ENCODE measurements at places on chromosomes 16 and 17. TPM values are rescaled to one million over a fixed set of nuclear protein-coding genes. Genes with fewer than 3 reads are reported as not detected.
A peak's percentile ranks its signal among the peaks of the same experiment; 100 is the strongest.

DNA sequence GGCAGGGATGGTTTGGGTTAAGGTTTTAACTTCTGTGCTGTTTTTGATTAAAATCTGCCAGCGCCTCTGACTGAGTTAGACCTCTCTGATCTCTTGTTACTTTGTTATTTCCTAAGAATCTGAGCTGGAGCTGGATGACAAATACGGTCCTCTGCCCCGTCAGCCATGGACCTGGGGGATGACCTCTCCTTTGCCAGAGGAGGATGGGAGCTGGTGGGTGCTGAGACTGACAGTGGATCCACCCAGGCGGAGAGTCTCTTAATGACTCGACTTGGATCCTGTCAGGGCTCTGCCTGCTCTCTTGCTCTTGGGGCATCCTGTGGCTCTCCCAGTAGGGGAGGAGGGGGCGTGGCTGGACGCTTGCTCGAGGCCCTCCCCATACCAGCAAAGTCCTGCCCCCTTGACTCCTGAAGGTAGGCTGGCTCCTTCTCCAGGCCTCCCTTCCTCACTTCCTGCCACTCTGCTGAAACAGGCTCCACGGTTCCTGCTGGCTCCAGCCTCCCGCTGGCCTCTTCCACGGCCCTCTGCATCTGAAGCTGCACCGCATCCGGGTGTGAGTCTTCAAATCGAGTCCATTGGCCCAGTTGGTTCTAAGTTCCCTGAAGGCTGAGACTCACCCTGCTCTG, 24.8 kb upstream of the MAP3K14 start:
- DNase-seq: no peak

The CORO1A gene
- polyA plus RNA-seq: 7.3 TPM

- peak; percentile 48 for DNase-seq
Observed at GRCh38 chr16:69859105-69859989, 91.8 kb upstream of the CLEC18A start.

DNA sequence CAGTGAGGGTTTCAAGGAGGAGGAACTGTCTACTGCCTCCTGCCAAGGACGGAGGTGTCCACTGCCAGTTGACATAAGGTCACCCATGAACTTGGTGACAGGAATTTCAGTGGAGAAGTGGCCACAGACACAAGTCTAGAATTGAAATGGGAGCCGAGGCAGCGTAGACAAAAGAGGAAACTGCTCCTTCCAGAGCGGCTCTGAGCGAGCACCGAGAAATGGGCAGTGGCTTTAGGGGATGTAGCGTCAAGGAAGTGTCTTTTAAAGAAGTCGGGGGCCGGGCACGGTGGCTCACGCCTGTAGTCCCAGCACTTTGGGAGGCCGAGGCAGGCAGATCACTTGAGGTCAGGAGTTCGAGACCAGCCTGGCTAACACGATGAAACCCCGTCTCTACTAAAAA, 3.1 kb upstream of the SERPINF1 start:
- no peak for DNase-seq

DNA sequence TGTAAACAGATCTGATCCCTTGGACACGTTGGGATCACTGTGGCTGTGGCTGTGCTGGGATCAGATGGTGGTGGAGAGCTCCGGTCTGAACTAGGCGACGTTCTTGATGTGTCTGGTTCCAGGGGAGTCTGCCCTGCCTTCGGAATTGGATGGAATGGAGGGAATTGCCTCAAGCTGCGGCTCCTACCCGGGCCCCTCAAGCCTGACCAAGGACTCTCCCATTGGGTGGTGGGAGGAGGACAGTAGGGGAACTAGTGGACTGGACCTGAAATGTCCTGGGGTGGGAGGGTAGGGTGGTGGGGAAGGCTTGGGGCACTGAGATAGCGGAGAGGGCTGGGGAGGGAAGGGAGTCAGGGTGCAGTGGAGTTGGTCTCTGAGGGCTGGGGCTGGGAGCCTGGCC, 3.2 kb upstream of the UBALD1 start:
- no peak for DNase-seq

The JPH3 gene
- polyA plus RNA-seq: 0.76 TPM

DNA sequence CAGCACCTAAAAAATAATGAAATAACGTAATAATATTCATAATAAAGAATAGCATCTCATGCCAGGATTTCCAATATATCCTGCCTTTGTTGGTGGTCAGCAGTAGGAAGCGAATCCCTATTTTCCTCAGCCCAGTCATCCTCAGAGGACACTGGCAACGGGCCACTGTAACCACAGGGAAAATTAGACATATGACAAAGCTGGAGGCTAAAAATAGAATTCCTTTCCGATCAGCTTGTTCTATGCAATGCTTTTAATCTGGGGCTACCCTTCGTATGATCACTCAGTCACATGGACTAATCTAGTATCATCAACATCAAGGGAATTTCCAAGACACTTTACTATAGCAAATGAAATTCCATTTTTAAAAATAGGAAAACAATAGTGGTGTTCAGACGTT, 246.9 kb upstream of the KCNJ16 start:
- DNase-seq: peak; percentile 4

The CD300A gene
- 0.91 TPM for polyA plus RNA-seq

DNA sequence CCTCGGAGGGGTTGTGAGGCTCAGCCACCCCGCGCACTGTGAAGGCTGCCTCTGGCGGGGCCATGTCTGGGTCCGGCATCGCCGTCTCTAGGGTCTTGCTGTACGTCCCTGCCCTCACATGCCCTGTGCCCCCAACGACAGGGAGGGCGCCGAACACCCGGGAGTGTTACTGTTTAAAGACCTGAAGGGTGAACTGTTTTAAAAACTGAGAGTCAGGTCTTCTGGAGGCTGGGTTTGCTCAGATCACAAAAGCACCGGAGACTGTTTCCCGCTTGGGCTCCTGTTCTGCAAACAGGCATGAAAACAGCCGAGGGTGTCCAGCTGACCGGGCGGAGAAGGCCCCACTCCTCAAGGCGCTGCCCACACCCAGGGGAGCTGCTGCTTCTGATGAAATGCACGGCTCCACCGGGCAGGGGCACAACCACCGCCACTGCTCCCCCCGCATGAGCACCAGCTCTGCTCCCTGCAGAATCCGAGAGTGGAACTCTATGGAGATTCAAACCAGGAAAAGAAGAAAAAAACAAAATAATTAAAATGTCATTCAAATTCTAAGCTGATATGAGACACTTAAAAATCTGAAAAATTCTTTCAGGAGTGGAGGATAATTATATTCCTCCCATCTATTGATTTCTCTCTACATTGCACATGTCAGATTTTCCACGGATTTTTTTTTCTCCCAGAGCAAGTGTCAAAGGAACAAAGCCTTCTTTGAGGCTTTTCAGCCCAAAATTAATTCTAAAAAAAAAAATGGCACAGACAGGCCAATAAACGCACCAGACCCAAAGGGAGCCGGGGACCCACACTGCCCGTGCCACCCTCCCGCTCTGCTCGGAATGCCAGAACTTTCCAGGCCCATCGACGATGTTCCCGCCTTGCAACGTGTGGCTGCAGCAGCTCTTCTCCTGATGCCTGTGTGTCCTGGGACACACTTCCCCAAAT, 74.3 kb downstream of the LMF1 start:
- DNase-seq: no peak

DNA sequence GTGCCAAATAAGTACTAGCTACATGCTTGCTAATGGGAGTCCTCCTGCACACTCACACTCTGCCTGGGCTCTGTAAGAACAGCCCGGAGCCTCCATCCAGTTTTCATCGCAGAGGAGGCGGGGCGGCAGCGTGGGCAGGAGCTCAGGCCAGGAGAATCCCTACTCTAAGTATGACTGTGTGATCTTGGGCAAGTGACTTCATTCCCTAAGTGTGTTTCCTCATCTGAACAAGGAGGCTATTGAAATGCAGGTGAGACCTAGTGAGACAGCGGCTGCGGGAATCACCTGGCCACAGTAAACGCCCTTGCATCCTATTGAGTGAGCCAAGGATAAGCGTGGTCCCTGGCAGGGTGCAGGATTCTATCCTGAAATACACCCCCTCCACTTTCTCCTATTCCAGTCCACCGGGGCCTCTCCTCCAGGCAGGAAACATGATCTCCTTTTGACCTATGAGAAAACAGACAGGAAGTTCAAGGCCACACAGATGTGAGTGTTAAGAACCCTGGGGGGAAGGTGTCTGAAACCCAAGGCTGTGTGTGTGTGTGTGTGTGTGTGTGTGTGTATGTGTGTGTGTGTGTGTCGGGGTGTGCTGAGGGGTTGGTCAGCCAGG, 5.2 kb upstream of the RAI1 start:
- DNase-seq: no peak

The ESRP2 gene
- polyA plus RNA-seq: 33.5 TPM

DNA sequence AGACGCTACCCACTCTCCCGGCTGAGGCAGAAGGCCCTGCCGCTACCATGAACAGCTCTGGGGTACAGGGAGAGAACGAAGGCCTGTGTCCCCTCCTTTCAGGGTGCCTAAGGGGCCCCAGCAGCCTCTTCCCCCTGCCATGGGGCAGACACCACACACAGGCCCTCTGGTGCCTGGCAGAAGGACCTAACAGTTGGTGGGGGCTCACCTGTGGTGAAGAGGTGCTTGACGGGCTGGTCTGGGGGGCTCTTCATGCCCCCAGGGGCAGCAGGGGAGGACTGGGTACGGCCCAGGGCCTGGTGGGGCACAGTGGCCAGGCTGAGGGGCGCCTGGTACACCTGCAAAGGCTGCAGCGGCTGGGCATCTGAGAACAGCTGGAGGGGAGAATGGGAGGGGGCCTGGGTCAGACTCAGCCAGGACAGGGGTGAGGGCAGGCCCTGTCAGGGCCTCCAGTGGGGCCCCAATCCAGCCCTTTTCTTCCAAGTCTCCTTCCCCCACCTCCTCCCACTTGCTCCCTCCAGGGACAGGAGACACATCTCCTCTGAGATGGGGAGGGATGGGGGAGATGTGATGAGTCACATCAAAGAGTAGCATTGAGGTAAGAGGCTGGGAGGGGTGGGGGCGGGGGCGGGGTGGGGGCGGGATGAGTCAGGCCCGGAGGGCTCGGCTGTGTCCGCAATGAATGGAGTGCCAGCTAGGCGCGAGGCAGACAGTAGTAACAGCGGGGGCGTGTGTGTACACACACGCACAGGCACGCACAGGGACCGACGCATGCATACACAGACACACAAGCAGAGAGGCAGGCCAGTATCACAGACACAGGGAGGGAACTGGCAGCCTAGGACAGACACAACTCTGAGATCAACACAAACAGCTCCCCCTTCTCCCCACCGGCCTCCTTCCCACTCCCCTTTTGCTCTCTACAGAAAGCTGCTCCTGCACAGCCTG, 16.1 kb downstream of the G6PC3 start:
- no peak for DNase-seq
